ENCODE measurements at places on chromosomes 6 and 20.

DNA sequence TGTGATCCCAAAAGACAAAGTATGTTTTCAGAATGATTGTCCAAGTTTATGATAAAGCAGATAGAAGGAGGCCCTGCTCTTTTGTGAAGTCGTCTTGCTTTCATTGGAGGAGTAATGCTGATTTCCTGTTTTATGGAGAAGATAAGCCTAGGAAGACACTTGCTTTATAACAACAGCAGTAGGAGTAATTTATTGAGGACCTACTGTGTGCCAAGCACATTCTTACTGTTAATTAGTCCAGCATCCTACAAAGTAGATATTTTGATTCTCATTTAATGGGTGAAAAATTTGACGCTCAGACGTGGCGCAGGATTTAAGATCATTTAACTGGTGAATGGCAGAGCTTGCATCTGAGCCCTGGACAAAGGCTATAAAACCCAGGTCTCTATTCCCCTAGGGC, 87.6 kb downstream of the ZDHHC14 start:
- no peak for DNase-seq

DNA sequence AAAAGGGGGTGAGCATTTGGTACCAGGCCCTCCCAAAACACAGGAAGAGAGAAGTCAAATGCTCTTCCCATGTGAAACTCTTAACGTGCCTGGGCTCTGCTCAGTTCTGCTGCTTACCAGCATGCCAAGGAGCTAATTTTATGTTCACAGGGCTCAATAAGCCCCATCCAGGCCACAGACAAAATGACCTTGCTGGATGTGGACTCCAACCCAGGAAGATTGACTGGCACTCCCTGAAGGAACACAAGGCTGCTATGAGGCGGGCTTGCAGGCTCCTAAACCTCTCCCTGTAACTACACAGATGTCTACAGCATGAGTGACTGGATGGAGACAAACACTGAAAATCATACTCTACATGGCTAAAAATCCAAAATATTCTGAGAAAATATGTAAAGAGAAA, 50.6 kb downstream of the CHD6 start:
- no peak for DNase-seq

DNA sequence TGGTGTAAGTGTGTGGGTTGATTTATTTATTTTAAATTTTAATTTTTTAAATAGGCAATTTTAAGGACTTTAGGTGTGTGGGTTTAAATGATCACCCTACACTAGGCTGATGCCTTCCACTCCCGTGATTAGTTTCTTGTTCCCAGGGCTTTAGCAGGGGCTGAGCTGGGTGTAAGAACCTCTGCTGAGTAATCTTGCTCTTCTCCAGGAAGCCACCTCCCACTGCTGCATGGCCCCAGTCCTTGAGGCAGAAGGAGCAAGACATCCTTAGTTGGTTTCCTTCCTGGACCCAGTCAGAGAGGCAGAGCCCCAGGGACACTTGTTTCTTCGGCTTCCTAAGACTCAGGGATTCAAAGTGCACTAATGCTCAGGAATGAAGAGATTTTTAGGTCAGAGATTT, 19.8 kb upstream of the CDC5L start:
- no peak for DNase-seq

DNA sequence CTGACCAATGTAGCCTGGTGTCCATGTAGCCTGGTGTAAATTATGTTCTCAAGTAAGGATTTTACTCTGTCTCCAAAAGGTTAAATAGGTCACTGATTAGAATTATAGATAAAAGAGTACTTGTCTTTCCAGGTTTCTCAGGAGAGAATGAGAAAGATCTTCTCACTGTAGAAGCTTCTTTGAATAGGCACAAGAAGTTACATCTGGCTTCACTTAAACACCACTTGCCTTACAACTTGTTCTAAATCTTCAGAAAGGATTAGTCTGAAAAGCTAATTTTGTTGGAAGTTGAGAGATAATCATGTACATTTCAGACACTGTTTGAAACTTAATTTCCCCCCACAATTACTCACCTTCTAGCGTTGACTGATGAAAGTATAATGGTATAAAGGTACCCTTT, 275.3 kb downstream of the FARS2 start:
- no peak for DNase-seq

- no peak for DNase-seq
Measured at GRCh38 chr20:46071573-46071972, 18.2 kb downstream of the NCOA5 start.

DNA sequence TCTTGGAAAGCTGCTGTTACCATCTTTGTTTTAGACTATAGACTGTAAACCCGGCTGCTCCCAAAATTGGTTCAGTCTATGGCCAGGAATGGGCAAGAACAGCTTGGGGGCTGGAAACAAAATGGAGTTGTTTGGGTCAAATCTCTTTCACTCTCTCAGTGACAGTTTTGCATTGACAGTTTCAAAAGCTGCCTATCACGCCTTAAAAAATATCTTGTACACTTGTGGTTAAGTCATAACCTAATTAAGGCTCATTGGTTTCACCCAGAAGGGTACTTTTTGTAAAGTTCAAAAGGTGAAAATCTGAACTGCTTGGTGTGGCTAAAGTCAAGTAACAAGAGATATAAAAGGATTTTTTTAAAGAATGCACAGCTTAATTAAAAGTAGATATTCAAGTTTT, 76.1 kb upstream of the PRL start:
- DNase-seq: no peak

DNA sequence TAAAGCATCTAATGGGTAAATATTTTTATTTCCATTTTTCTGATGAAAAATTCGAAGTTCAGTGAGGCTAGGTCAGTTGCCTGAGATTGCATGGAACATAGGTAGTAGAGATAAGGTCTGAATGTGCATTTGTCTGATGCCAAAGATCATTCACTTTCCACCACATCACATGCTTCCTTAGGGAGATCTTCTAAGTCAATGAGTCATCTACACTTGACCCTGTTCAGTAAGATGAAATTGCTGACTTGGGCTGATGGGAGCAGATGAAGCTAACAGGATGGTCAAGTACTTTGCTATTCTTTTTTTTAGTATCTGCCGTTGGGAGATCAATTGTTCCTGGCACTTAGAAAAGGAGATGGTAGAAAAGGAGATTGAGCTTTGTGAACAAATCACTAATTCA, 511.3 kb downstream of the PHF3 start:
- DNase-seq: no peak
